Naive thymus-derived CD8-positive, alpha-beta T cell (primary cell): ENCODE measurements at places on chromosomes 6 and 20.

GRCh38 chr6:165272585-165272984 is 36.8 kb downstream of the C6orf118 start:
- DNase-seq = no peak

- DNase-seq = no peak
These were observed 310.3 kb downstream of the EYA4 start for GRCh38 chr6:133551436-133551835.

DNA sequence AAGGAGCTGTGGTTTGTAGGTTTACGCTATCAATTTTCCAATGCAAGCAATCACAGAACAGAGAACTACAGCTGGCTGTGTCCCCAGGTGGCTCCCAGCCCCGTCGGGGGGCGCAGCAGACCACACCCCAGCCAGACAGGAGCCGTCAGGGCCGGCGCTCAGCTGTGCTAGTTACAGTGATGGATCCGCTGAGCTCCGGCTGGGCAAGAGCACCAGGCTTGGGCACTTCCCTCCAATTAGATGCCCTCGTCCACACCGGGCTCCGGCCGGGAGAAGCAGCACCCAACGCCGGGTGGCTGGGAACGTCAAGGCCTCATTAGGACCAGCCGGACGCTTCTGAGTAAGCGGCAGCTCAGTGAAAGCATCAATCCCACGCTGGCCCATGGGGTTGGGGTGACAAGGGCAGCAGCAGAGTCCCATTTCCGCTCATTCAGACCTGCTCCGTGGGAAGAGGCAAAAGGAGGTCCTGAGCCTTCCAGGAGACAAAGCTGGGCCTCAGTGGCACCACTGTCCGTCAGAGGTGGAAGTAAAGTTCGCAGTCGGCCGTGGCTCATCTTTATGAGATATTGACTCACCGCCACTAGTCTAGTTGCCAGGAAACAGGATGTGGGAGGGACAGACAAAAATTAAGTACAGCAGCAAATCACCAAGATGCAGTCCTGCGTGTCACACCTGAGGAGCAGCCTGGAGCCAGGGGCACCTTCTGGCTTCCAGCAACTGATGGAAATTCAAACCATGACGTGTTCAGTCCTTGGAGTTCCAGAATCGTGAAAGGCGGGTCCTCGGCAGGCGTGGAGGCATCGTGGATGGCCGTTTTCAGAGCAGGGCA is 164.1 kb downstream of the TAF4 start:
- no peak for DNase-seq

DNA sequence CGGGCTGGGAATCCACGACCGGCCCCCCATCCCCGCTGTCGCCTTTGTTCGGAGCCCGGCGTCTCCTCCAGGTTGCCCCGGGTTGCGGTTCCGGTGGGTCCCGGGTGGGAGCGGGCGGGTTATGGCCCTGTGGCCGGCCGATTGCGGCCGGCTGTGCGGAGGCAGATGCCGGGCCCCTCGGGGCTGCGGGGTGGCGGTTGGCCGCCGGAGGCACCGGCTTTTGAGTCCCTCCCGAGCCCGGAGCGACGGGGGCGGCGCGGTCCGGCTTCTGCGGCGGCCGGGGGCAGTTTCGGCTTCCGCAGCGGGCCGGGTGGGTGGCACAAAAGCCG is 431 bp downstream of the LOC128125822 start:
- DNase-seq = no peak

GRCh38 chr6:165010556-165011535 is 298.6 kb downstream of the C6orf118 start:
- no peak for DNase-seq

- no peak for DNase-seq
These were observed 35.3 kb downstream of the FKBP1C start for GRCh38 chr6:63246581-63246980.

- DNase-seq = no peak
These were observed 9.3 kb upstream of the BCAS1 start for GRCh38 chr20:54079652-54080051.

GRCh38 chr20:51221791-51222408 is 199.0 kb upstream of the KCNG1 start:
- DNase-seq = no peak

DNA sequence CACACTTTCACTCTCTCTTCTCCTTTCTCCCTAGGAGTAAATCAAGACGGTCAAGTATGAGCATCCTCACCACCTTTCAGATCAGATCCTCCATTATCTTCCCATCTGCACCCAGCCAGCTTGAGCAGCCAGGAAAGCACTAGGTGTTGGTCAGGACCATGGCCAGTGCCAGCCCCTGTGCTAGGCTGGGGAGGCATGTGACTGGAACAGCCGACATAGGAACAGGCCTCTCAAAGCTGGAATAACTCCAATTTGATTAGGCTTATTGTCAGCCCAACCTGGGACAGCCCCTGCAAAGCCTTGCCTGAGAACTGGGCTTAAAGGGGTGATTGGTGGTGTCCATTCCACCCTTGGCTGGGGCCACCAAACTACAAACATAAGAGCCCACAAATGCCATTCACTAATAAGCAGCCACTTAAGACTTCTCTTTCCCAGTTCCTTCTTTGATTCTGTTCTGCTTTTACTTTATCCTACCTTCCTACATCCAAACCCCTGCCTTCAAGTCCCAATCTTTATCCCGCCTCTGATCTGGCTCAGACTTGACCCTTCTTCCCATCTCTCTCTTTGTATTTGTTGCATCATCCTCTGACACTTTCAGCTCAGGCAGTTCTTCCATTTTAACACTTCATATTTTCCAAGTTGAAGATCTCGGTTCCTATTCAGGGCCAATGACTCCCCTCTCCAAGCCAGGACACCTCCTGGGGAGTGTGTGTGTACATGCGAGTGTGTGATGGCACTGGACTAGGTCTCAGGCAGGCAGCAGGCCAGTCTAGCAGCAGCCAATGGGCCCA is 4.5 kb upstream of the TREM2 start:
- no peak for DNase-seq

DNA sequence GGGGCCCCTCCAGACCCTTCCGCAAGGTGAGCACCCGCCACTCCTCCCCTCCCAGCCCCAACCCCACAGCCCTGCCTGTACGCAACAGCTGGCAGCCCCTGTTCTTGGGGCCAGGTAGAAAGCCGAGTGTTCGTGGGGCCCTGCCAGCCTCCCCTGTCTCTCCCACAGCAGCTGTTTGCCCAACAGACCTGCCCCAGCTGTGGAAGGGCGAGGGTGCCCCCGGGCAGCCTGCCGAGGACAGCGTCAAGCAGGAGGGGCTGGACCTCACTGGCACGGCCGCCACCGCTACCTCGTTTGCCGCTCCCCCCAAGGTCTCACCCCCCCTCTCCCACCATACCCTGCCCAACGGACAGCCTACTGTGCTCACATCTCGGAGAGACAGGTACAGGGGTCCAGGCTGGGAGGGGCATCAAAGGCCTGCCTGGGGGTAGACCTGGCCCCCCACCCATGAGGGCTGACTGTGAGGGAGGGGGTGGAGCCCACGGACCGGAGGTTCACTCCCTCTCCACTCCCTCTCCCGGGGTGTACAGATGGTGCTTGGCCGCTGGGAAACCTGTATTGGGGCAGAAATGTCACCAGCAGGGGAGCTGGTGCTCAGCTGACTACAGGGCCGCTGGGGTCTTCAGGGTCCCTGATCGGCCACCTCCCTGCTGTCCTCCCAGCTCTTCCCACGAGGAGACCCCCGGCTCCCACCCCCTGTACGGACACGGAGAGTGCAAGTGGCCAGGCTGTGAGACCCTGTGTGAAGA is 41.1 kb downstream of the FOXP4 start:
- DNase-seq = no peak

DNA sequence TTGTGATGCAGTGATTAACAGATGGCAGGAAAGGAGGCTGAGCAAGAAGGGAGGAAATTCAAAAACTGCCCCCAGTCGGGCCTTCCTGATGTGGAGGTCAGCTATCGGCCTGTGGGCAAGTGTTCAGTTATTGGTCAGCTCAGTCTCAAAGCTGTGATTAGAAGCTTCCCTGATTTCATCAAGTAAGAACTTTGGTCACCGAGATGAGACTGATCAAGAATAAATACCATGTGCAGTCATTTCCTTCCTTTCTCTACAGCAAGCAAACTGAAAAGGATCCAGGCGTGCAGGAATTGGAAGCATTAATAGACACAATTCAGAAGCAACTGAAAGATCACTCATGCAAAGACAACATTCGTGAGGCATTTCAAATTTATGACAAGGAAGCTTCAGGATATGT is 69.7 kb downstream of the EFHC1 start:
- no peak for DNase-seq

- no peak for DNase-seq
These were observed 32.1 kb downstream of the ARFGEF2 start for GRCh38 chr20:48953653-48954052.

DNA sequence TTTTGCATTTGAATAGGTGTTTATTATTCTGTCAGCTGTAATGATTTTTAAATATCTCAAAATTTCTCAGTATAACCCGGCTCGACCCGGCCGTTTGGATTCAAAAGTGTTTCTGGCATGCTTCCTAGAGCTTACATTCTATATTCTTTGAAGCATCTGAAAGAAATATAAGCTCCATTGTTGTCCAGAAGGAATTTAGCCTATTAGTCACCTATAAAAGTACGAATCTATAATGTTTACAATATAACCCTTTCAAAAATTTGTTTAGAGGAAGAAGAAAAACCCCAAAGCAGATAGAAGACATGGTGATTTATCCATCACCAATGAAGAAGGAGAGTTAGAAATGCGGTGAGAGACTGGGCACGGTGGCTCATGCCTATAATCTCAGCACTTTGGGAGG is 22.3 kb upstream of the HECA start:
- DNase-seq = no peak

- no peak for DNase-seq
These were observed 429.7 kb upstream of the RUNX2 start for GRCh38 chr6:44898296-44898930.

GRCh38 chr20:40506537-40506939 is 182.5 kb downstream of the MAFB start:
- DNase-seq = no peak

GRCh38 chr20:2114990-2115681 is 13.5 kb downstream of the STK35 start:
- DNase-seq = no peak

DNA sequence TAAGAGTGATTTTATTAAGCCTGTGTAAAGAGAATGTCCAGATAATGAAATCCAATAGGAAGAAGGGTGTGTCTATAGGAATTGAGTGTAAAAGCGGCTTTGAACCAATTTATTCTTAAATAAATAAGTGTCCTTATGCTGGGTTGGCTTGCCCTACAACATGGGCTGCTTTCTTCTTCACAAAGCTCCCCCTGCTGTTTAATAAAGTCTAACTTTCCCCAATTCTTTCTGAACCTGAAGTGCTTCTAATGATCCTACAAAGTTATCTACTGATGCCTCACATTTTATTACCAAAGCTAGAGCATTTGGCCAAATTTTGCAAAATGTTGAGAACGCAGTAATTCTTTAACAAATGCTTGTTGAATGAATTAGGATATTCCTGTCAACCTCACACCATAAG is 36.3 kb upstream of the SIRT5 start:
- DNase-seq = no peak

DNA sequence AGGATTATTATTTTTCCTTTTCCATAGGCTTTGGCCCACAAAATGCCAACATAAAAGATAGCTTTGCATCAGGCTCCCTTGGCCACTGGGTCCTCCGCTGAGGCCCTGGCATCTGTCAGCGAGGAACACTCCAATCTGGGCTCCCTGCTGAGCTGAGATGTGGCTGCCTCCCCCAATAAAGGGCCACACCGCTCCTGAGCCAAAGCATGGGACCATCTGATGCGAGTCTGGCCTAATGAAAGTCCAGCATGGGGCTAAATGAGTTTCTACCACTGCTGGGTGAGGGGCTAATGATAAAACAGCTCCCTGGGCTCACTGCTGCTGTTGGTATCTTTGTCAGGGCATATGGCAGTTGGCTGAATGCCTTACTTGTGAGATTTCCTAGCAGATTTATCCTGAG is 817.5 kb upstream of the SLC35B3 start:
- DNase-seq = no peak

DNA sequence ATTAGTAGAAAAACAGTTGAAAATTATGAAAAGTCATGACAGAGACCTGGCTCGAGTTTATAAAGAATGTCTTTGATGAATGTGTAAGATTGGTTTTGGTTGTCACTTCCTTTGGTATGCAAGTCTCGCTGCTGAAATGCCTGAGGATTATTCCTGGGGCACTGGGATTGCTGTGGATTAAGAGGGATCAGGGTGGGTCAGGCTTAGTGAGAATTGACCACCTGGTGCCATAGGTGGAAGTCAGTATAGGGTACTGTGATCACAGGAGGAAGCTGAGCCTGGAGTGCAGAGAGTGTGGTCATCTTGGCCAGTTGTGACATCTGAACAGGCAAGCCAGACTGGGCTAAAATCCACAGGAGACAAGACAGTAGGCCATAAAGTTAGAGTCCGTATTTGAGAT is 34.9 kb downstream of the CEP43 start:
- DNase-seq = no peak

- no peak for DNase-seq
These were observed 700.1 kb downstream of the QKI start for GRCh38 chr6:164114651-164115050.

DNA sequence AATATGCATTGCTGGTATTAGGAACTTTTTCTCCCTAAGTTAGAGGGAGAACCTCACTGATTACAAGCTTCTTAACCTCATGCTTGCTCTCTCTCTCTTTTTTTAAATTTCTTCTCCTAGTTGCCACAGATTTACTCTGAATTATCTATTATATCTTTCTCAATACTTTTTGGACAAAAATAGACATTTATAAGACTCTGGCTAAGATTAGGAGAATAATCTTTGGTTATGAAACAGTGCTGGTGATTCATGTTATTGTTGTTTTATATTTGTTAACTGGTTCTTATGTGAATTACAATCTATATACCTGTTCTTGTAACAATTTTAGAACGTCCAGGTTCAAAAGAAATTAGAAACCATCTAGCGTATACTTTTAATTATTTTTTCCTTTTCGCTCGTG is 187.8 kb downstream of the OGFRL1 start:
- no peak for DNase-seq

DNA sequence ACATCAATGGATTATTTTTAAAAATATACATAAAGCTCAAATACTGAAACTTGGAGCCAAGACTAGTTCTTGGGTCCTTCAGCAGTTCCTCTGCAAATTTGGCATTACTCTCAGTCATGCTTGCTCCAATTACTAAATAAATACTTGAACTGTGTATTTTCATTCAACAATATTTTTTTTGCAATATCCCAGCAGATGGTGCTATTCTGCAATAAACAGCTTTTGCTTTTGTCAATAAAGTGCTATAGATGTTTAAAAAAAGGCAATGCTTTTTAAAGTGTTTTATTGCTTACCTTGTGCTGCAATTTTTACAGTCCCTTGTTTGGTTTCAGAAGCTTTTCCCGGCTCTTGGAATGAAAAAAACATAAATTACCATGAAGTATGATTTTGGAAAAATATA is 243.4 kb downstream of the TRDN start:
- no peak for DNase-seq

GRCh38 chr20:48697845-48698491 is 129.8 kb downstream of the PREX1 start:
- DNase-seq = no peak

DNA sequence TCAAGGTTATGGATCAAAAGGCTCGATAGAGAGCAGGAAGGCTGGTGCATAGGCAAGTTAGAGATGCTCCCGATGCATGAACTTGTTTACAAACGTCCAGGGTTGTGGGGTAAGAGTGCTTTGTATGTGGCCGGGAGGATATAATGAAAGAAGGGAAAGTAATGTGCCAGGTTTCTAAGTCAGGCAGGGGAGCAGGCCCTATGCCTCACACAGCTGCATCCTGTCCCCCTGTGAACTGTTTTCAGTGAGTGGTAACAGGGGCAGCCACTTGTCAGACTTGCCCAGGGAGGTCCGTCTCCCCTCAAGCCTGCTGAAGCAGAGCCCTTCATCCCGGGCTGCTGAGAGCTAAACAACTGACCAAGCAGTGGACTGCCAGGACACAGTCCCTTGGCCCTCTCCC is 19.4 kb downstream of the KCNK5 start:
- DNase-seq = no peak
